ENCODE measurements at places on chromosomes 1 and 21.

DNA sequence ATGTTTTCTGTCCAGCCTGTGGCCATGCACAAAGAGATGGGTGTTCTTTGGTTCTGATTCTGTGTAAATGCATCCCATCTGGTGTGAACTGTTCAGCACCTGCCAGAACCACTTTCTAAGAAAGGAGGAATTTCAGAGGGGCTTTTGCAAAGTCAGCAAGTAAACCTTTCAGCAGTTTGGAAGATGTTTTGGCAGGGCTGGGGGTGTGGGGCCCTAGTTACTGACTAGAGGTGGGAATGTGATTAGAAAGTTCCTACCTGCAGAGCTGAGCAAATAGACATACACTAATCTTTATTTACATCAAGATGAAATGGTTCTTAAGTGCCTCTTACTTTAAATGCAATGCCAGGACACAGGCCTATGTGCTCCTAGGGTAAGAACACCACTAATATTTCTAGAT is 378.1 kb upstream of the USP24 start:
- DNase-seq, result no peak

GRCh38 chr1:89781494-89782126 is 39.2 kb upstream of the LRRC8D start:
- no peak for DNase-seq

DNA sequence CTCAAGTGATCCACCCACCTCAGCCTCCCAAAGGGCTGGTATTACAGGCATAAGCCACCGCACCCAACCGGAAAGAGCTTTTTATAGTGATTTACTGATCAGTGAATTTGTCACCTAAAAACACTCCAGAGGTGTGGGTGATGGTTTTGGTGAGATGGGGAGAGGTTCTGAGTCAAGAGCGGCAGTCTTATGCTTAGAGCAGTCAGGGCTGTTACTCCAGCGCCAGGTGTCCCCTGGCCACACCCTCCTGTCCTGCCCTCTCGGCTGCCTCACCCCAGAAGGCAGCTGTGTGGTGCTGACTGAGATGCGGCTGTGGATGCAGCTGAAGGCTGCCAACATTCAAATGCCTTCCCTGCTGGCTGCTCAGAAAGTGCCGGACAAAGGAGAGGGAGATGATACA is 94.5 kb upstream of the LPGAT1 start:
- DNase-seq, result peak; percentile 38

DNA sequence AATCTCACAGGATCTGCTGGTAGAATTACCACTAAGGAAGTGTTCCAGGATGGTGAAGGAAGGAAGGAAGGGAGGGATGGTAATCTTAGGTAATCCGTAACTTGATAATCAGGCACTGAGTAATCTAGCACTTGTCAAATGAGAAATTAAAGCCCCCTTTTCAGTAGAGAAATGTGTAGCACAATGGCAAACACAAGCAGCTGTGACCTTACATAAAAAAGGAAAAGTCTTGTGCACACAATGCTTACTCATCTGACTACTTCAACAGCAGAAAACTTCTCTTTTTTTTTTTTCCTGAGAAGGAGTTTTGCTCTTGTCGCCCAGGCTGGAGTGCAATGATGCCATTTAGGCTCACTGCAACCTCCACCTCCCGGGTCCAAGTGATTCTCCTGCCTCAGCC is 6.1 kb downstream of the NUP210L start:
- DNase-seq, result no peak

GRCh38 chr1:34825455-34826091 is 32.8 kb downstream of the GJA4 start:
- no peak for DNase-seq

- DNase-seq, result no peak
Observed at GRCh38 chr1:200895443-200895789, 716 bp downstream of the INAVA start.

- no peak for DNase-seq
Observed at GRCh38 chr21:35204850-35205541, 155.9 kb upstream of the RUNX1 start.

- DNase-seq, result no peak
Observed at GRCh38 chr1:247054992-247055415, 23.6 kb downstream of the ZNF670 start.

DNA sequence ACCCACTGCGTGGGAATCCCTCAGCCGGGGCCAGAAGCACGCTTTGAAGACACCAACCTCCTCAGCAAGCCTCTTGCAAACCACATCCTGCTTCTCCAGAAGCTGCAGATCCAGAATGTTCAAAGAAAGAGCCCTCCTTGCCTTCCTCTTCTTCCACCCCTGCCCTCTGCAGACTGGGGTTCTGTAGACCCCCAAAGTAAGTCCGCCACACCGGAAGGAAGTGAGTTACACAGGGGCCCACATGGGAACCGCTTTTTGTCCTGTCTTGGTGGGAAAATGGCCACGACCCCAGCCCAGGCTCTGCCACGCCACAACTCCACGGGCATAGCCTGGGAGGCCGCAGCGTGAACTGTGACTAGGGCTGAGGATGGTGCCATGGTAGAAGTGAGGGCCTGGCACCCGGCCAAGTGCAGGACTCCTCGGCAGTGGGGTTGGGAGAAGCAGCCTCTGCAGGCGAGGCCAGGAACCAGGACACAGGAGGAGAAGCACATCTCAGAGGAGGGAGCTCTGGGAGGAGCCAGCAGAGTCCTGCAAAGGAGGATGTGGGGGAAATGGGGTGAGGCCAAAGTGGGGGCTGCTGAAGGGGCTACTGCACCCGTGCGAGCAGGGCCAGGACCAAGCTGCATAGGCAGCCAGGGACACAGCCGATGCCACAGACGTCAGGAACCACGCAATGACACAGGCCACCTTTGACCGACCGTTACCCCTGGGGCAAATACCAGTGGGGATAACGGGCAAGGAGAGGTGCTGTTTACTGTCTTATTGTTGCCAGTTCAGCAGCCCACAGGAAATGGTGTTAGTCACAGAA is 30.9 kb downstream of the PDE9A start:
- DNase-seq, result no peak

- DNase-seq, result no peak
Observed at GRCh38 chr1:195769461-195769860, 838.8 kb downstream of the KCNT2 start.

DNA sequence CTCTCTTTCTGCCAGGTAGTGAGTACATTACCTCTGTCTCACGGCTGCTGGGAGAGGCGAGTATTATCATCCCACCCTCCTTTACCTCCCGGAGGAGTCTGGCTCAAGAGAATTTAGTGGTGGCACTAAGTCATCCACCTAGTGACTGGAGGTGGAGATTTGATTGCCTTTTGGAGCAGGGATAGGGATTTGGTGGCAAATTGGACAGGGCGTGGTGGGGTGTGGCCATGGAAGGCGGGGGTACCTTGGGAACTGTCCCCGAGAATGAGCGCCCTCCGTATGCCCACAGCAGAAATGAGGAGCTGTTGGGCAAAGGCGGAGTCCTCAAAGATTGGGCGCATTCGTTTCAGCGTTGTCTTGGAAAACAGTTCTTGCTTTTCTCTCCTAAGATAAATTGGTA is 32.1 kb upstream of the HMGN1 start:
- peak; percentile 32 for DNase-seq

DNA sequence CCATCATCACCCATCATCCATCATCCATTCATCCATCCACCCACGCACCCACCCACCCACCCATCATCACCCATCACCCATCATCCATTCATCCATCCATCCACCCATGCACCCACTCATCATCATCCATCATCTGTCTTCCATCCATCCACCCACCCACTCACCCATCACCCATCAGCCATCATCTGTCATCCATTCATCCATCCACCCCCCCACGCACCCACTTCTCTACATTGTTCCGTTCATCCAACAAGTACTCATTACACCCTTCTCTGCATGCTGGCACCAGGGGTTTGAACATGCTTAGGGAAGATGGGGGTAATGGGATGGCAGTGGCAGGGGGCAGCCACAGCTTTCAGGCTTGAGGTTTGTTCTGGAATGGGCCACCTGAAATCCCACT is 82.1 kb downstream of the ADARB1 start:
- DNase-seq, result no peak

DNA sequence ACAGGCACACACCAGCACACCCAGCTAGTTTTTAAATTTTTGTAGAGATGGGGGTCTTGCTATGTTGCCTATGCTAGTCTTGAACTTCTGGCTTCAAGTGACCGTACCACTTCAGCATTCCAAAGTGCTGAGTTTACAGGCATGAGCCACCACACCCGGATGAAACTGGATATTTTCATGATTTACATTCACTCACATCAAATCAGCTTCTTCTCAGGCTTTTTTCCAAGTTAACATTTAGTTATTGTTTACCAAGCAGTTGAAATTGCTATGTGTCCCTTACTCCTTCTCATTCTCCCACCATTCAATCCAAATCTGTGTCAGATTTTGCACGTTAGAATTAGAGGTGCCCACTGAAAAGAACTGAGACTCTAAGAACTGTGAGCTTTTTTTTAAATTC is 18.4 kb downstream of the RIT1 start:
- no peak for DNase-seq

- no peak for DNase-seq
Observed at GRCh38 chr1:85587841-85588240, 7.3 kb downstream of the CCN1 start.

DNA sequence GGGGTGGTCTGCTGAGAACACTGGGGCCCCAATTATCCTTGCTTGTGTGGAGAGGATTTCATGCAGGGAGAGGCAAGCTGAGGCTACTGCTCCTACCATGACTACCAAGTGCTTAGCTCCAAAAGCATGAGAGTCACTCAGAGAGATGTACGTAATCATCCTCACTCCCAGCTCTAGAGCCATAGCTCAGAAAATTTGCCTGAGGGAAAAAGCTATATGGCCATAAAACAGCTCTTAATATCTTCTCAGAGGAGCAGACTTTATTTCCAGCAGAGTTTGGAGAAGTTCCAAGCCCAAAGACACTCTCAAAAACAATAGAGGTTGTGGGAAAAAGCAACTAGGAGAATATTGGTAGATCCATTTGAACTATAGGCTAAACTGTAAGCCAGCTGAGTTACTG is 106.4 kb upstream of the PBX1 start:
- no peak for DNase-seq

DNA sequence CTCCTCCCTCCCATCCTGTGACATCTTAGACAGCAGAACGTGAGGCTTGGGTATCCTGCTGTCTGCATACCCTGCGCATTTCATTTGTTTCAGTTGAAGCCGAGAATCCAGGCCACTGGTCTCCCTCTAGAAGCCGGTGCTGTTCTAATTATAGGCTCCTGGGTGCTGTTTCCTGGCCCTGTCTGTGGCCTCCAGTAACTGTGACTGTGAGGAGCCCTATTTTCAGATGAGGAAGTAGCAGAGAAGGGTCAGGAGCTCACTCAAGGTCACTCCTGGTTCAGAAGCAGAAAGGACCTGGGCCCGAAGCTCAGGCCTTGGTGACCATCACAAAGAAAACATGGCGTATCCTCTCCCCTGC is 24.0 kb downstream of the COQ8A start:
- DNase-seq, result no peak

GRCh38 chr1:246591047-246591446 is 24.8 kb downstream of the CNST start:
- no peak for DNase-seq

GRCh38 chr1:192439373-192440025 is 122.7 kb downstream of the RGS21 start:
- no peak for DNase-seq

DNA sequence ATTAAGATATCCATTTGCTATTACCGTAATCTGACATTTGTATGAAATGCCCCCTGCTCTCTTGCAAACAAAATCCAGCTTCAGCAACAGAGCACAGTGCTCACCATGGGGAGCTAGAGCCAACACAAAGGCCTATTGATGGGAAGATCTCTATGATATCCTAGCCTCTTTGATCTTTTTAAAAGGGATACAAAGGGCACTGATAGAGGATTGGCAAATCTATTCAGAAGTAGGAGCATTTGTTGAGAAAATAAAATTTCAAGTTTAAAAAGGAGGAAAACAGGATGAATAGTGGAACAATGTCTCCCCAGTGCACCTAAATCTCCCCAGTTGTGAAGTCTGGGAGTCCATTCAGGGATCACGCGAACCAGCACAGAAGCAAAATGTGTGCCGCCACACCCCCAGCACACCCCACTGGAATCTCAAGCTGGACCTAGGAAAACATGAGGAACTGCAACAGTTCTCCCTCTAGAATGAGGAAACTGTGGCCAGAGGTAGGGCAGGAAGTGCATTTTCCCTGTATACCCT is 32.2 kb downstream of the MRAP start:
- no peak for DNase-seq

DNA sequence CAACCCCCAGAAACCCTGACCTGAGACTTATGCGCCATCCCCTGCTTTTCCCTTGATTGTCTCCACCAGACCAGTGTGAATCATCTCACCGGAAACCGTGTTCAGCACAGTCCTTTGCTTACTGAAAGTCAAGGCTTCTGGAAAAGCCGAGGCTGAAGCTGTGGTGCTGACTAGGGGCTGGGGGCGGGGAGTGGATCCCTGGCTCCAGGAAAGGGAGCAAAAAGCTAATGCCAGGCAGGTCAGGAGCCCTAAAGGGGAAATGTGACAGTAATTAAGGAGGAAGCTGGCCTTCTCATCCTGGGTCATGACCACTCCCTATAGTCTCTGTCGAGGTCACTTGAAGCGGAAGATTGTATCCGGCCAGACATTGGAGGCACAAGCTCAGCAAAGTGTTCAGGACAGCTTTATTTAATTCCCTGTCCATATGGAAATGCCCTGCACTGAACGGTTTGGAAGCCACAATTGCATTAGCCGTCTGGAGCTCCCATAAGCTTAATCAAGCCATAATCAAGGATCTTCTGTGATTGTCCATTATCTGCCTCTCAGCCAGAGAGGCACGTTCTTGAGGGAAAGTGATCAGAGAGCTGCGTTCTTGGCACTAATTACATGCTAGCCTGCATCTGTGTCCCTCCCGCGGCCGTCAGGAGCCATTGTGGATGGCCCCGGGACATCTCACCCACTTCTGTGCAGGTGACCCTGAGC is 403.6 kb downstream of the RRAGC start:
- peak; percentile 96 for DNase-seq

DNA sequence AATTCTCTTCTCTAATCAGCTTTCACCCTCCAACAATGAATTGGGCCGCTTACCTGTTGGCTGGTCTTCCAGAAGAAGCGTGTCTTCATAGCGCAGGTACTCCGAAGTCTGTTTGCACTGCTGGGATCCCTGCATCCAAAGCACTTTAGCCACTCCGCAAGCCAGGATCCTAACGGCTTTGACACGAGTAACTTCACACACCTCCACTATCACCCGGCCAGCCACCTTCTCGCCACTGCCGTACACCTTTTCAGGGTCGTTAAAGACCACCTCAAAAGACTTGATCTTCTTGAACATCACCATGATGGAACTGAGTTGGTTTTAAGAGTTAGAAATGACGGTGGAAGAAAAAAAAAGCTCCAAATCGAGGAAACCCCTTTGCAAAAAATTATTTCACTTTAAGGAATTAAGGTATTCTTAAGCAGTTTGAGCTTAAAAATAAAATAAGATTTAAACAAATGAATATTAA is 381 bp downstream of the TXNIP start:
- DNase-seq, result no peak

All from NCI-H524 (cell line).